ENCODE measurements at places on chromosomes 1 and 21. TPM values are rescaled to one million over a fixed set of nuclear protein-coding genes. Genes with fewer than 3 reads are reported as not detected.

DNA sequence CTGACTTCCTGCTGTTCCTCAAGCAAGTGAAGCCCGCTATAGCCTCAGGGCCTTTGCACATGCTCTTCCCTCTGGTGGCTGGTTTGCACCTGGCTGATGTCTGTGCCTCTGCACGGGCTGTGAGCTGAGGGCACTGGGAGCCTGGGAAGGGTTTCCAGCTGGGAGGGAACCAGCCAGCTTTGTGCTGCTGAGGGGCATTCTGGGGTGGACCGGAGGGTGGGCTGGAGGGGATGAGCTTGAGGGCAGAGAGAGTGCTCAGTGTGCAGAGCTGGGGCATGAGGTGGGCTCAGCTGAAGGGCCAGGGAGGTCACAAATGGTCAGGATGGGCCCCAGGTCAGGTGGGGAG is 305.7 kb downstream of the MATN1 start:
- no peak for DNase-seq

The ITLN2 gene
- not detected for total RNA-seq

GRCh38 chr1:206705726-206706297 is 21.1 kb downstream of the MAPKAPK2 start:
- DNase-seq, result no peak

The KCNN3 gene
- total RNA-seq, result 0.14 TPM

The LCE2C gene
- not detected for total RNA-seq

DNA sequence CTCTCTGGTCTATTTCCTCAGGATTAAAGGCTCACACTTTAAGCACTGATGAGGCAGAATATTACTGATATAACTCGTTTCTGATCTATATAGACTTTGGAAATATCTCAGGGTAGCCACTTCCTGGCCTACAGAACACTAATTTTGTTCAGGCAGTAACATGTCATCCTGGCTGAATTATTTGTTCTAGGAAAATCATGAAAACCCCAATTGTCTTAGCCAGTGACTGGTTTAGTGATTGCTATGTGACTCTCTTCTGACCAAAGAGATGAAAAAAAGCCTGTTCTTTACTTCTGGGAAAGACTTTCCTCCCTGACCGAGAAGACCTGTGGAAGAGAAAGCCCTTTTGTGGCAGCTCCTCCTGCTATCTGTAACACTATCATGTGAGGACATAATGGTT is 453.7 kb downstream of the SETD4 start:
- no peak for DNase-seq

- DNase-seq, result no peak
Observed at GRCh38 chr1:33435096-33435820, 4.4 kb upstream of the PHC2 start.

The AMY1B gene
- total RNA-seq, result not detected

The SELE gene
- not detected for total RNA-seq

- DNase-seq, result no peak
Observed at GRCh38 chr1:74713849-74714248, 19.0 kb downstream of the CRYZ start.

GRCh38 chr1:93079685-93080141 is 630 bp downstream of the MTF2 start:
- peak; percentile 52 for DNase-seq

DNA sequence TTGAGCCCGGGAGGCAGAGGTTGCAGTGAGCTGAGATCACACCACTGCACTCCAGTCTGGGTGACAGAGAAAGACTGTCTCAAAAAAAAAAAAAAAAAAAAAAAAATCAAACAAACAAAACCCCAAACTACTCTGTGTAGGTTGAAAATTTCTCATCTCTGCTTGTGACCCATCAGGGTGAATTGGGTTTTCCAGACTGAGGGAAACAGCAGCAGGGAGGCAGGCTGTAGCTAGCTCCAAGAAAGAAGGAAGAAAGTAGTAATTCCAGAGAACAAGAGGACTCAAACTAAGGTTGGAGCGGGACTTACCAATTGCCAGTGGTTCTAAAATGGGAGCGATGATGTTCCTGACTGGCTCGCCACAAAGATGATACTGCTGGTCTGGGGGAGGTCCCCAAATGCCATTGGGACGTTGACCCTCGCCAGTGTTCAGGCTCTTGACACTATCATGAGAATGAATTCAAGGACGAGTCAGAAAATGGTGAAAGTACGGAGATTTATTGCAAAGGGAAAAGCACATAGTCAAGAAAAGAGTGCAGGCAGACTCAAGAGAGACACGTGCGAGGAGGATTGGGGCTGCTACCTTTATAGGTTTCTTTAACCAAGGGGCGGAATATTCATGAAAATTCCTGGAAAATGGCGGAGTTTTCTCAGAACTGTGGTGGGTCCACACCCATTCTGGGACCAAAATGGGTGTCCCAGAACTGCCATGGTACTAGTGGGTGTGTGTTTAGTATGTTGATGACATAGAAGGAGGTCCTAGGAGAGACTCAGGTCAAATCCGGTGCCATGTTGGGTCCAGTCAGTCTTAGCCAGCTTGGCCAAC is 13.4 kb downstream of the AADACL4 start:
- no peak for DNase-seq

Measured in activated CD4-positive, alpha-beta memory T cell treated with anti-CD3 and anti-CD28 coated beads for 36 hours (primary cell).